Fibroblast of skin of right biceps (primary cell): ENCODE measurements at places on chromosomes 6 and 20.

GRCh38 chr6:11822346-11822745 is 43.7 kb upstream of the ADTRP start:
- DNase-seq, result no peak

GRCh38 chr6:56764081-56764566 is 121.4 kb upstream of the DST start:
- DNase-seq, result peak; percentile 53

DNA sequence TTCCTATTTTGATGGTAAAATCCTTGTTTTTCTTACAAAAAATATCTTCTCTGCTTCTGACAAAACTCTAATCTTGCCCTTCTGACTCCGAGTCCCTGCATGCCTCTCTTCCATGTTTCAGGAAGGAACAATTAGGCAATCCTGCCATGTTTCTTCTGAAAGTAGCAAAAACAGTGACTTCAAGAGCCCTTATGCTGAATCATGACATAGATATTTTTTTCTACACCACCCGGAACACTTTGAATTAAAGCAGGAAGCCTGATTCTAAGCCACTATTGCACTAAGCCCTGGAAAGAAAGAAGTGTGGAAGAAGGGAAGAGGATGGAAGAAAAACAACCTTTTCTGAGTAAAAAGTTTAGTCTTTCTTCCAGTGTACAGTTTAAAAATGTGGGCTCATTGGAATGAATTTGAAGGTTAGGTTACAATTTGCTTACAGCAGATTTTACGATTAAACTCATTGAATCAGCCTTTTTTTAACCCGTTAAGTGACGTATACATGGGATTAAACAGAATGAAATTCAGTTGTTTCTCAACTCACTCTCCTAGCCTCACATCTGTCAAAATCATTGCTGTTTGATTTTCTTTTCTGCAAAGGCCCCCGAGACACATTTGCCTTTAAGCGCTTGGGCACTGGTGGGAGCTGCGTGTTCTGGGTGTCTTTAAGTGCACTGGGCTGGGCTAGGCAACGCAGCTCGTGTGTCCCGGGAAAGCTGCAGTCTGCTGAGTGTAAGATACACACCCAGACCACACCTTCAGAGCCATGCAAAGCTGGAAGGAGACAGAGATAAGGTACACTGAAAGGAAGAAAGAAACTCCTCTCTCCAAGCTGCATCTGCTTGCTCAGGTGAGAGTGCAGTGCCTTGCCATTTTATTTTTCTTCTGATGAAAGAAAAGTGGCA is 159.4 kb upstream of the CITED2 start:
- peak; percentile 89 for DNase-seq

GRCh38 chr6:53750052-53750650 is 44.7 kb upstream of the LRRC1 start:
- no peak for DNase-seq

DNA sequence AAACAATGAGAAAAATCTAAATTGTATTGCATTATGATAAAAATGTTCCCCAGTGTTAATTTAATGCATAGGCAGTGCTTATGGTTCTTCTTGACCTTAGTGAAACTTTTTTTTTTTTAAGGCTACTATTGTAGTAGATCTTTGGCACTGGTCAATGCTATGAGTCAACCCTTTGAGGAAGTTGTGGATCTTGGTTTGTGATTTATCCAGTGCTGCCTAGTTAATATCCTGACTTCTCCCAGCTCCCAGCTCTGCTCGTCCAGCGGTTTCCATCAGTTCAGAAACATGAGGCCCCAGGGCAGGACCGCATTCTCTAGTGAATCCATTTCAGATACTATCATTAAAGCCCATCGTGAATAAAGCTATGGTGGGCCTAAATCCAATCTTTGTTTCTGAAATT is 364.5 kb upstream of the JARID2 start:
- peak; percentile 63 for DNase-seq

- peak; percentile 29 for DNase-seq
Observed at GRCh38 chr6:167898673-167899311, 72.1 kb downstream of the AFDN start.

- DNase-seq, result peak; percentile 95
Observed at GRCh38 chr6:116371120-116371917, 572 bp downstream of the DSE start.

DNA sequence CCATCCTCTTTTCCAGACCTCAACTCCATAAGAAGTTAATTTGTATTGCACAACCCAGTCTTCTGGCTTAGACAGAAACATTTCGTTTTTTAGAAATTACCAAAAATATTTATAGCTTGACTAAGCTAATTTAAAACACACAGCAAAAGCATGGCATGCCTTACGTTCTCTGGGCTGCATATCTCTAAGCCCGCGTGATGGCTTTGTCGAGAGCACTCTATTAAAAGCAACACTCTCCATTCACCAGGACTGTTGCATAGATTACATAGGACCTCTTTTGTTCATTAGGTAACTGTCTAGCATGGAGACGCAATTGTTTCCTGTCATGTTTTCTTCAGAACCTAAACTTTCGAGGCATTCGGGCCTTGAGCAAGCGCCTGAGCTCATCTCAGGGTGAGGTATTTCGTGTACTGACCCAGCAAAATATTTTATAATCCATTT is 104.5 kb downstream of the IBTK start:
- DNase-seq, result peak; percentile 95

- DNase-seq, result no peak
Observed at GRCh38 chr6:89037141-89037900, 43.2 kb upstream of the PNRC1 start.

GRCh38 chr6:21596949-21597682 is 3.6 kb downstream of the SOX4 start:
- DNase-seq, result peak; percentile 61

DNA sequence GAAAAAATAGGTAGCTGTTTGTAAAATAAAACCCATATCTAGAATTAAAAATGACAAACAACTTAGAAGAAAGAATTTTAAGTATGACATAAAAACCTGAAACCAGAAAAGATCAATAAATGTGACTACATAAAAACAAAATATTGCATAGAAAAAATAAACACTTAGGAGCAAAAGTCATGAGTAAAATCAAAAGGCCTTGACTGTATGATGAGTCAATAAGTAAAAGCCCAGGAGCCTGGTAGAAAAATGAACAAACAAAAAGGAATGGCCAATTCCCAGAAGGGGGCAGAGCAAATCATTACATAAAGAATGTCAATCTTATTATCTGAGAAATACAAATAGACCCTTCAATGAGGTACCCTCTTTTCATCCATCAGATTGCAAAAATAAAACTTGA is 20.7 kb upstream of the ENPP1 start:
- peak; percentile 48 for DNase-seq

GRCh38 chr6:144655376-144655775 is 370.2 kb downstream of the UTRN start:
- DNase-seq, result no peak

DNA sequence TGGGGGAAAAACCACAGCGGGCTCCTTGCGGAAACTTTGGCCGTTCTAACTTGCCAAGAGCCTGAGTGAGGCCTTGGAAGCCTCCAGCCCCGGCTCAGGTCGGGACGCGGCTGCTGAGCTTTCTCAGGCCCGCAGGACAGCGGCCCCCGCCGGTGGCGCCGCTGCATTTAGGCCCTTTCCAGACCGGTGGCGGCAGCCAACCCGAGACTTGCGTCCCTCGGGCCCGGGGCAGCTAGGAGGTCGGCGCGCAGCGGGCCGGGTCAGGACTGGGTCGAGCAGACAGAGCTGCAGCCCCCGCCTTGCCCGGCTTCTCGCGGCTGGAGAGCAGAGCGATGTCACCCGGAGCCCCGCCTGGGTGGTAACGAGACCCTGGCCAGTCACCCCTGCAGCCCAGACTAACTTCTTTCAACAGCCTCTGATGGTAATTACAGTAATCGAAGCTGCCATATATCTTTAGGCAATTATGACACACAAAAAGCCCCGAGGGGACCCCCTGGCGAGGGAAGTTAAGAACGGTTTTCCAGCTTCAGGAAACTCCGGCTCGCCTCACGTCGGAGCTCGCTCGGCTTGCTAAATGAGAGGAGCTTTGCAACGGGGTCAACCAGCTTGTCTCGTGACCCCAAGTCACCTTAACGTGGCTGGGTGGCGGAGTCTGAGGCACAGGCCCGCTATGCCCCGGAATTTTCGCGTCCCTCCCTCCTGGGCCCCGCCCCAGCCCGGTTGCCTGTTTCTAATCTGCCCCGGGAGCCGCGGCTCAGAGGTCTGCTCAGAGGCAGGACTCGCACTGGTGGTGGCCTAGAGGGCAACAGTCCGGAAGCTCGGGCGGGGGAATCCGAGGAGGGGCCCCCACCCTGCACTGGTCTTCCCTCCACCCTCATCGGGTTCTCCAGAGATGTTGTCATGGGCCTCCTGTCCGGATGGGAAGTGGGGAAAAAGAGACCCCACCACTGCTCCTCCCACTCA is 3.0 kb downstream of the NR2E1 start:
- peak; percentile 17 for DNase-seq

DNA sequence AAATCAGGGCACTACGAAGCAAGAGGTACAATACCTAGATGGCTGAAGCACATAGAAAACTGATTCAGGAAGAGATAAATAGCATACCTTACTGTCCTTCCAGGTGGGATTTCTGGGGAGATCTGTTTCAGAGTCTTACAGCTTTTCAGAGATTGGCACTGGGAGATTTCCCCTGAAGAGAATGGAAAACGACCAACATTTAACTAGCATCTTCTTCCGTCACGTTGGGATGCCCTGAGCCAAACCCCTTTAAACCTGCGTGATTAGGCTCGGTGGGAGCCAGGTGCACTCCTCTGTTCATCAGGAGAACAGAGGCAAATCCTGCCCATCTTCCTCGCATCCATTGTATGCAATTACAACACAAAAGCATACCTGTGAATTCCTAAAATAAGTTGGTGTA is 614.5 kb downstream of the HDGFL1 start:
- DNase-seq, result no peak

- peak; percentile 76 for DNase-seq
Observed at GRCh38 chr6:125784365-125784764, 6.4 kb upstream of the NCOA7 start.

- no peak for DNase-seq
Observed at GRCh38 chr6:149474108-149474935, 10.5 kb downstream of the ZC3H12D start.

GRCh38 chr6:167858086-167858591 is 31.4 kb downstream of the AFDN start:
- DNase-seq, result peak; percentile 53

GRCh38 chr6:134324766-134325165 is 6.9 kb upstream of the SGK1 start:
- no peak for DNase-seq

DNA sequence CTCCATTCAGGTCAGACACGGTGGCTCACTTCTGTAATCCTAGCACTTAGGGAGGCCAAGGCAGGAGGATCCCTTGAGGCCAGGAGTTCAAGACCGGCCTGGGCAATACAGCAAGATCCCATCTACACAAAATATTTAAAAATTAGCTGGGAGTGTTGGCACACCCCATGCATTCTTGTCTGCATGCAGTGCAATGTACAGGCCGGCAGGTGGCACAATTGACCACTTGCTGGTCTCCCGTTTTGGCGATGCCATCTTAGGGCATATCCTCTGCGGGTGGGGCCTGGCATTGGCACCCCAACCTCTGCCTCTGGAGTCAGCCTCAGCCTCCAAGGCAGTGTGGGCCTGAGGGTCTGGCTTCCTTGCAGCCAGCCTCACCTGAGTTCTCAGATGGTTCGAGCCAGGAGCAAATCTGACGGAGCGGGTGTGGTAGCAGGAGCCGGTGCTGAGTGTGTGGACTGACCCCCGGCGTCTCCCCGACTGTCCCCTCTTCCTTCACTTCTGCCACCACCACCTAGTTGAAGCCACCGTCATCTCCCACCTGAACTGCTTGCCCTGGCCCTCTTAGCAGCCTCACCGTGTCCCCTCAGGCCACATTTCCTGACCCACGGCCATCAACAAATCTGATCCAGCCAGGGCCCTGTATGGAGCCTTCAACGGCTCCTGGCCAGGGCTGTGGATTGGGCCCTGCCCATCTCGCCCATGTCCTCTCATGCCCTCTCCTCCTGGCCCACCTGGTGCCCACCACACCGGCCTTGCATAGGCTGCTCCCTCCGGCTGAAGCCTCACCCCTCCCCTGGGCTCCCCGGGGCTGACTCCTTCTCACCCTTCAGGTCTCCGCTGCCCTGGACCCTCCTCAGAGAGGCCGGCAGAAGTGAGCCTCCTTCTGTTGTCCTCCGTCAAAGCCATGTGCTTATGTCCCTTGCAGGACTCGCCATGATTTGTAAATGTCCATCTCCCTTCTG is 44.0 kb downstream of the EFCAB8 start:
- peak; percentile 37 for DNase-seq

GRCh38 chr6:7264041-7264440 is 49.0 kb downstream of the SSR1 start:
- DNase-seq, result no peak

DNA sequence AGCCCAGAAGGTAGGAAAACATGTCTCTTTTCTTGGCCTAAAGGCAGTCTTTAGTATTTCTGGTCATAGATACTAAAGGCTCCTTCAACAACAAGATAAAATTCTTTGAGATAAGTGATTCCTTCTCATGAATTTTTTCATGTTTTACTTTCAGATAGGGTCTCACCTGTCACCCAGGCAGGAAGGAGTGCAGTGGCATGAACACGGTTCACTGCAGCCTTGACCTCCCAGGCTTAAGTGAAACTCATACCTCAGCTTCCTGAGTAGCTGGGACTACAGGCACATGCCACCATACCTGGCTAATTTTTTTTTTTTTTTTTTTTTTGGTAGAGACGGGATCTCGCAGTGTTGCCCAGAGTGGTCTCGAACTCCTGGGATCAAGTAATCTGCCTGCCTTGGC is 9.1 kb downstream of the PNLDC1 start:
- no peak for DNase-seq

DNA sequence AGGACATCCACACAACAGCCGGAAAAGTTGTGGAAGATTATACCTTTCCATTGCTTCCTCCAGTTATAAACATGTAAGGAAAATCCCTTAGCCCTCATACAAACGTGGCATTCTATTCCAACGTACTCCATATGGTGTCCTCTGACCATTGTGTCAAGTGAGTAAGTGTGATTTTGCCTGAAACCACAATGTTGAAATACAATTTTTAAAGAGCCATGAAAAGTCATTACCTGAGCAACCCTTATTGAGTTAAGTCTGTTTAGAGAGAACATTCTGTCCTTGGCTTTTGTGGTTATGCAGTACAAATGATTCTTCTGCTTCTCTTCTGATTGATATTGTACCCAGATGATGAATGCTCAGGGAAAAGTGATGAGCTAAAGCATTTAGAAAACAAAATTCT is 530.1 kb downstream of the HAO1 start:
- no peak for DNase-seq

DNA sequence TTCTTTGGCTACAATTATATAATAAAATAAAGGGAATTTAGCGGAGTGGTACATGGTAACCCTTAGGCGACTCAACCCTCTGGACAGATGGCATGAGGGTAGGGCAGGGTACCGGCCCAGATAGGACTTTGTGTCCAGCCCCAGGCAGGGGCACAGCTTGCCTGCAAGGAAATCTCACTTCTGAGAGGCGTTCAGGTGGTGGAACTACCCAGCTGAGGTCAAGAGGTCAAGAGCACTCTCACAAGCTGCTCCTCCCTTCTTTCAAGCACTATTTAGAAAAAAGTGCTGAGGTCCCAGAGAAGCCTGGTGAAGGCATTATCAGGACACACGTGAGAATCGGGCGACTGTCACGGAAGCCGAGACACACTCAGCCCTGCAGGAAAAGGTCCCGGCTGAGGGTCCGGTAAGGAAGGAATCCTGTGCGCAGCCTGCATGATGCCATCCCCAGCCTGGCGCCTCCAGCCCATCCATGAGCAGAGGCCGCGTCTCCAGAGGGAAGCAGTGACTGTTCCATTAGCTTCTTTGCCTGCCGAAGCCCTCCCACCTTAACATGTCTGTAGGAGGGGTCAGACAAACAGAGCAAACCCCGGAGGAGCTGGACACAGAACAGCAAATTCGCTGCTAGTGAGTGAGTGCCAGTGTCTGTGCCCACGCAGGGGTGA is 54.8 kb downstream of the WDR27 start:
- DNase-seq, result no peak
